HAP-1 (cell line): ENCODE measurements at places on chromosomes 5 and 9.

- no peak for DNase-seq
Measured at GRCh38 chr9:129164246-129164930, 13.7 kb downstream of the IER5L start.

- no peak for DNase-seq
Measured at GRCh38 chr5:78547183-78547582, 101.4 kb downstream of the LHFPL2 start.

- no peak for DNase-seq
Measured at GRCh38 chr9:70169222-70169621, 89.6 kb upstream of the SMC5 start.

DNA sequence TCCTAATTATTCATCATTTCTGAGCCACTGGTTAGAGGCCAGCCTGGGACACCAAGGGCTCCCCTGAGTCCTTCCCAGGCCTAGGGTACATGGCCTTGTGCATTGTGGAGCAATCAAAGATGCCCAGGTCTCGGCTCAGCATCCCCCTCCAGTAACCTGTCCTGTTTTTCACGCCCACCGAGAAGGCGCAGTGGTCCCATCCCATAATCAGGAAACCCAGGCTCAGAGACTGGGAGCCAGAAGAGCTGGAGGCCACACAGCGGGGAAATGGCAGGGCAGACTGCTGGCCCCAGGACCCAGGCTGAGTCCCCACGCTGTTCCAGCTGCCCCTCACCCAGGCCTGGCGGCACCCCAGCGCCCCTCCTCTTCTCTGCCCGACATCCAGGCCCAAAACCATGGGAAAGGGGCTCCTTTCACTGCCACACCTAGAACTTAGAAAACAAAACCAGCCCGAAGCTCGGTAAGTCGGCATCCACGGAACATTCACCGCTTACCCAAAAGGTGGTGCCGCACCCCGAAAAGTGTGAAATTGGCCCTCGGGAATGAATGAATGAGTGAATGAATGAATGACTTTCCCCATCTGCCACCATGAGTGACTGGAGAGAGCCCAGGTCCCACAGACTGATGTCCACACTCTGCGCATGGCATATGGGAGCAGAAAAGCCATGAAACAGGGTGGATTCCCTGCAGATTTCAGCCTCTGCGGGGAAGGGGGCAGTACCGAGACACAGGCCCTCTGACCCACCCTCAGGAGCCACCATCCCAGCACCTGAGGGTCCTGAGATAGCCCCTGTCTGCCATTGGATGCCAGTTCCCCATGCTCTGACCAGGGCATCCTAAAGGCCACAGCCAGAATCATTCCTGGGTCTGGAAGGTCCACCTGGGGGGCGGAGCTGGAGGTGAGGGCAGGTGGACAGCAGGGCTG lies 132.5 kb downstream of the OLFM1 start:
- no peak for DNase-seq
